Cardiac muscle cell (in vitro differentiated cells and primary cell): ENCODE measurements at places on chromosomes 11 and 22. TPM values are rescaled to one million over a fixed set of nuclear protein-coding genes. Genes with fewer than 3 reads are reported as not detected.

DNA sequence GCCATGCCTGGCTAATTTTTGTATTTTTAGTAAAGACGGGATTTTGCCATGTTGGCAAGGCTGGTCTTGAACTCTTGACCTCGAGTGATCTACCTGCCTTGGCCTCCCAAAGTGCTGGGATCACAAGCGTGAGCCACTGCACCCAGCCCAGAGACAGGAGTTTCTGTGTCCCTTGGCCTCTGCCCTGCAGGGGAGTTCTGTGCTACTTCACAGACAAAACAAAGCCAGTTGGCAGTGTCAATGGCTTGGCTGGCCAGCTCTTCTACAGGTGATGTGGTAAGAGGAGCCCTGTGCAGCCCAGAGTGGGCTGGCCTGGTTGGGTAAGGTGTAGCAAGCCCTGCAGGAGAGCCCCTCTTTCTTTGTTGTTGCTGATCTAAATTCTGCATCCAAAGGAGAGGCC is 60.5 kb upstream of the SHISAL1 start:
- no peak for DNase-seq

DNA sequence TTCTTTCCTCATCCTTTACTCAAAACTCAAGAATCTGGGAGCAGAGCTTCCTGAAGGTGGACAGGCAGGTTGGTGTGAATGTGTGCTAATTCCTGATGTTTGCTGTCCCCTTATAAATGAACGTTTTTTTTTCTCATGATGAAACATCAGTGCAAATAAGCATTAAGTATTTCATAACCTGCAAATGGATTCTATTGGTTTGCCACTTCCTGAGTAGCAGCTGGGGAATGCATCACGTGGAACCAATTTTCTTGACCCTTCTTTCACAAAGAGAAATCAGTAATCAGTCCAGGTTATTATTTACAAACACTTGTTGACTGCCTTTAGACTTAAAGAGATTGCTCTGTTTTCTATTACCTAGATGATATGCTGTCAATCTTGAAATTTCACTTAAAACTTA is 40.1 kb upstream of the SCN3B start:
- no peak for DNase-seq

Gene ALDH3B1
- 0.45 and 1.2 TPM in 2 replicates for total RNA-seq

DNA sequence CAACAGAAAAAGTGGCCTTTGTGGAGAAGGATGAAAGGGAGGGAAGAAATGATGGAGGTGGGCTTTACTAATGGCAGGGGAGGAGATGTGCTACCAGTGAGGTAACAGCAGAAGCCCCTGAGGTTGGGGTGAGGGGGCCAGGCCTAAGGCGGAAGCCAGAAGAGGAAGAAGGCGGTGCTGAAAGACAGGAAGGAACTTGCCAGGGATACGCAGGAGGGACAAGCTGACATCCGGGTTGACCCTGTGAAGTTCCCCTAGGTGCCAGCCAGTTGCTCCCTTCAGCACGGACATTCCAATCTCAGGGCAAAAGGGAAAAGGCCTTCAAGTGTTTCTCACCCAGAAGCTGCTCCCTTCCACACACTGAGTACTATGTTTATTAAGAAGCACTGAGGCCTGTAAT is 2.3 kb upstream of the TIRAP start:
- no peak for DNase-seq

DNA sequence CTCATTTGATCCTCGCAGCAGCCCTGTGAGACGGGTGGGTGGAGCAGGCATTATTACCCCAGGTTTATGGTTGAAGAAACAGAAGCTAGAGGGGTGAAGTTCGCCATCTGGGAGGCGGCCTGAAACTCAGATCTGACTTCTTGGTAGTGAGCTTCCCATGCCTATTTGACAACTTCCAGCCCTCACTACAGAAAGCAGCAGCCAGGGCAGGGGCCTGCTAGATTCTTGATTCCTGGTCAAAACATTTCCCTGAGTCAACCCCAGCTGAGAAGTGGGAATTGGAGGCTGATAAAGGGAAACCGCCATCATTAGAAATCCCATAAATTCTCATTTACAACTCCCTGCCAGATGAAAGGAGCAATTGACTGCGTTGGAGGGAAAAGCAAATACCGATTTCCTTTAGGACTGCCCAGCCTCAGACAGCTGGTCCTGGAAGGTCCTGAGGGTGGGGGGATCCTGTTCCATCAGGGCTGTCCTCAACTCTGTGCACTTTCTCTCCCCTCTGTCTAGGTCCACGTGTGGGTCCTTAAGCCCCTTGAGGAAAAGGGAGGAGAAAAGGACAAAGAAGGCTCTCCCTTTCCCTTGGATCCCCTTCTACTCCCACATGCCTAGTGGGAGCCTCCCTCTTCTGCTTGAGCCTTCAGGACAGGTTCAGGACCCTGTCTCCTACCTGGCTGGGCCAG is 10.2 kb upstream of the NECTIN1 start:
- no peak for DNase-seq
